ENCODE measurements at places on chromosomes 5 and 9.

- DNase-seq = no peak
Observed at GRCh38 chr5:130975847-130976246, 189.2 kb downstream of the HINT1 start.

DNA sequence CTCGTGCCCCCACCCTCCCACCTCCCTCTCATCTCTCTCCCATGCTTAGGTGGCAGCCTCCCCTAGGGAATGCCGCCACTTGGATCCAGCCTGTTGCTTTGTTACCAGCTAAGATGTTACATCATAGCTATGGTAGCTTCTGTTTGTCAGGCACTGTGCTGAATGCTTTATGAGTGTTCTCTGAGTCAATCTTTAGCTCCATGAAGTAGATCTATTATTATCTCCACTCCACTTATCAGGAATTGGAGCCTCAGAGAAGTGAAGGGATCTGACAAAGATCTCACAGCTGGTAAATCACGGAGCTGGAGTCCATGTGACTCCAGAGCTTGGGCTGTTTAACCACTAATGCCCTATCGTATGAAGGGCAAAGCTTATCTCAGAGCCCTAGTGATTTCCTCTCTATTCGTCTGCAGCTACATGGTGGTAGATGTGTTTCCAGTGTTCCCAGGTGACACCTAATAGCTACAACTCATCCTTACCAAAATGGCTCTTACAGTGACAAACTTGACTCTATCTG is 54.1 kb downstream of the GARNL3 start:
- no peak for DNase-seq

DNA sequence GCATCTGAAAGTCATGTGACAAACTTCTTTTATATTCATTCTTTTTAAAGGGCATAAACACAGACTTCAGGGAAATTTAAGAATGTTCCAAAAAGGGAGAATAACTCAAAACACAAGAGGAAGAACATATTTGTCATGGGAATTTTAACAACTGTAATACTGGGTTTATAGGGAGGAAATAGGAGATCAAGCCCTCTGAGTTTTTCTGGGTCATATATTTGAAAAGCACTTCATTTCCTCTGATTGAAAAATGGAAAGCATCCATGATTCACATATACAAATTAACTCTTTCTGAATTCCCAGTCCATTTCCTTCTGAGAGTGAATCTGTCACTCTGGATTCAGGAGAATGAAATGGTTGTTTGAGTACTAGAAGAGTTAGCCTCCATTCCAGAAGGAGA is 26.8 kb downstream of the LURAP1L start:
- no peak for DNase-seq

- DNase-seq = no peak
Observed at GRCh38 chr5:120544043-120544442, 79.9 kb downstream of the PRR16 start.

- DNase-seq = no peak
Observed at GRCh38 chr5:11182441-11183080, 421.5 kb upstream of the DAP start.

DNA sequence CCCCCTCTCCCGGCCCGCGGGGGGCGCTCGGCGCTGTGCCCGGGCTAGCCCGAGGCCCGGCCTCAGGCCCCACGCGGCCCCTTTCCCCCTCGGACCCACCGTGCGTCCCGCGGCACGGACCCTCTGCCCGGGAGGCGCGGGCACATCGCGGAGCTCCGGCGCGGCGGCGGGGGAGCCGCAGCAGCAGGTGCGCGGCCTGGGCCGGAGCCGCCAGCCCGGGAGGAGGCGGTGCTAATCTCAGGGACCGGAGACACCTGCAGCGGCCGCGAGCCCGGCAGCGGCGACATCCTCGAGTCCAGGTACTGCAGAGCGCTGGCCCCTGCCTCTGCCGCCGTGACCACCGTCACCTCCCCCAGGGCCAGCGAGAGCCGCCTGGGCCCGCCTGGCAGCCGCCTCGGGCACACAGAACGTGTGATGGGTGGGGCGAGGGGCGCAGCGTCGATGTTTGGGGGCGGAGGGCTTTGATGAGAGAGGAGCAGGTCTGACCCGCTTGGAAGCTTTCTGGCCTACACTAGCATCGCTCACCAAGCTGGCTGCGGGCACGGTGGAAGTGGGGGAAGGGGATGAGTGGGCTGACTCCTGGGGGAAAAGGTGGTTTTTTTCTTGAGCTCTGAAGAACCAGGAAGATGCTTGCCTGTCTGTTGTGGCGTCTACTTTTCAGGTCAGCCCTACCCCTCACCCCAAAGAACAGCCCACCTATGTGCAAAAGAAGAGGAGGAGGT is 524 bp downstream of the CYFIP2 start:
- DNase-seq = no peak

DNA sequence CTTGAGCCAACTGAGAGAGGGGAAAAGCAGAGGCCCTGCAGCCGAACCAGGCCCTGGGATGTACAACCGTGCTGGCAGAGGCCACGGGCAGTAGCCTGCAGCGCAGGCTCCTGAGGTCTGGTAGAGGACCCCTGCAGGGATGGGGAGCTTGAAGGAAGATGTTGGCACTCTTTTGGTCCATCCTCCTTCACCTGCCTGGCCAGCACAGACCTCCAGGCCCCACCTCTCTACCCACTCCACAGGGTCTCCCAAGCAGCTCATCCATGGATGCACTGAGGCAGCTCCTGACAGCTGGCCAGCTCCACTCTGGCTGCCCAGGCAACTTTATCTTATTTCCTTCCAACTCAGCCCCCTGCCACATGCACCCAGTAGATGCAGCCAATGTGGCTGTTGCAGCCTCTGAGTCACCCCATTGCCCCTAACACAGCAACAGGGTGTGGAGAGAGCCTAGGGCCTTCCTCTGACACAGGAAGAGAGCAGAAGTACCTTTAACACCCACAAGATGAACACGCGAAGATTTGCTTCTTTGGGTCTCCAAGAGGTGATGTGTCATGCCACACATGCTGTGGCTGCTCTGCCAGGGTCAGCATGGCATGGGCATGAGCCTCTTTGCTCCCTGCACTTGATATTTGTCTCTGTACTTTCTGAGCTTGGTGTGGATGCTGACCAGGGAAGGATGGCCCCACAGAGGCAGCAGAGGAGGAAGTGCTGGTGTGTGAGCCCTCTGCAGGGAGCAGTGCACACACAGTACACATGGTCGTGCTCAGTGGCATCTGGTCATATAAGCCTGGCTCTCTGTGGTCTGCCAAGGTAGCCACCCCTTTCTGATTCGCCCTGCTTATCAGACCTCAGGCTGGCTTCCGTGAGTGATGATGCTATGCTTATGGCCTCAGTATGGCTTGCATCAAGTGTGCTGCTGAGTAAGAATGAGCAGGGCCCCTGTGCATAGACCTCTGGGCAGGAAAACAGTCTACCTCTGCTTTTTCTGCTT is 117.2 kb downstream of the NRG2 start:
- DNase-seq = no peak

DNA sequence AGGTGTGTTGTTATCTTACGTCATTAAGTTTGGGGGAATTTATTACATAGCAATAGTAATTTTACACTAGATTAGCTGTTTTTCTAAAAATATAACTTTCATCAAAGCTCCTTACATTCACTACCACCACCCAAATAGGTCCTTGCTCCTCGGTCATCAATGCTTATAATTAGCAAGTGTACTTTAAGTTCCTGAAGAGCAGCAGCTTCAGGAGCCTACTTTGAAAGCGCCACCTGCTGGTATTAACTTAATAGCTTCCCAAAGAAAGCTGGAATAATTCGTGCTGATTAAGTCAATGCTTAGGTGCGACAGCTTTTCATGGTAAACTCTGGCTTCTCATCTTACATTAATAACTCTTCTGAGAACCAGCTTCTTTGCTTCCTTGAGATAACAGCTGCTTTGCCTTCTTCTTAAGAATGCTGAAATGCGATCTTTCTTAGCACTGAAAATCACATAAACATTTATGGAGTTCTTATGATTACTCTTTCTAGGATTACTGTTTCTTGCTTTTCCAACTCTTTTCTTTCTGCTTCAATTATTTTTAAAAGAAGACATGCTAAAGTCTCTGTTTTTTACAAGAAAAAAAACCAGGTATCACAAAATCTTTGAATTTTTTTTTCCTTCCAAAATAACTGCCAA is 10.0 kb upstream of the C5 start:
- DNase-seq = peak; percentile 32

- no peak for DNase-seq
Observed at GRCh38 chr9:37029776-37030610, 4.1 kb downstream of the PAX5 start.

GRCh38 chr5:101720033-101720432 is 576.1 kb downstream of the SLCO4C1 start:
- DNase-seq = no peak

DNA sequence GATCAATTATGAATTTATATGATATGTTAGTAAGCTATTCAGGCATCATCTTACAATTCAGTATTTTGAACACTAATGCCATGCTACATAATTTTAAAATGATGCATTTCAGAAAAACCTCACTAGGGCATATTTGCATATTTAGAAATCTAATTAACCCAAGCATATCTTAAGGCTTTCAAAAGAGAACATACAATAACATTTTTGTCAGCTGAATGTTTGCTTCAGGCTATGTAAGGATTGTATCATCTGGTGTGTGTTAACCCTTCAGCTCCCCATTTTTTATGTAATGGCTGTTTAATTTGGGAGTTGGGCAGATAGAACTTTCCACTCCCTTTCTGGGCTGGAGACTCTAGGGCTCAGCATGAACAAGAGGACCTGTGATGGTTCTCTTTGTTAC is 299.1 kb upstream of the EFNA5 start:
- no peak for DNase-seq

DNA sequence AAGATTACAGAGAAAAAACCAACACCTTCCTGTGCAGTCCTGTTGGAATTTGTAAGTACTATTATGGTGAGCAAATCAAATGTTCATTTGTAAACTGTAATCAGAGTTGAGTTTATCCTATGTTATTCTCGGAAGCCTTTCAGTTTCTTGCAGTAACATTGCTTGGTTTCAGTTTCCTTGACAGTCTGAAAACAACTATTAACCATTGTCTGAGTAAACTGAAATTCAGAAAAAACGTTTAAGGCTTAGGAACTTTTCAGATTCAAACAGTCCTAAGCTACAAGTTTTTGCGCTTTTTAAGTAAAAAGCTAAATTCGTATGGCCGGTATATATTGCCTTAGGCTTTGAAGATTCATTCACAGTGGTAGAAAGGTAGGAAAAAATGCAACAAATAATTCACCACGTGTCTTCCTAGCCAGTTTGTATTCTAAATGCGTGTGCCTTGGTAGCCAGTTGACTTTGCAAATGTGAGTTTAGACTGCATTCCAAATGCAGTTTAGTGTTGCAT is 2.5 kb downstream of the GPBP1 start:
- DNase-seq = no peak

- no peak for DNase-seq
Observed at GRCh38 chr9:114785866-114786650, 19.8 kb downstream of the TNFSF15 start.

DNA sequence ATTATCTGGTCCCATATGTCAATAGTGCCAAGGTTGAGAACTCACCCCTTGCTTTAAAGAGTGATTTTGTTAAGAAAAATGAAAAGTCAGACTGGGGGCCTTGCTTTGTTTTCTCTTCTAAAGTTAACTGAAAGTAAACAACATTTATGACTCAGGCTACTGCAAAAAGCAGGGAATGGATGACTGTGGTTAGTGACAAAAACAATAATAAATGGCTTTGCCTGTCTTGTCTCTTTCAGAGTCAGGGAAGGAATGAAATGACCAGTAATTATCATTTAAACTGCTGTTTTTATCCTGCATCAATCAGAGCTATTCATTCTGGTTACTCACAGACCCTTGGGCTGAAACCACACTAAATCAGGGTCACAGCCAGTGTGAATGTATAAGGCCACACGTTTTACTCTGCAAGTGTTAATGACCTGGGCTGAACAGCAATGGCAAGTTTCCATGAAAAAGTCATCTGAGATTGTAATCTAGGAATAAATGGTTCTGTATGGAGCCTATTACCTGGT is 112.2 kb downstream of the ZNF608 start:
- no peak for DNase-seq

DNA sequence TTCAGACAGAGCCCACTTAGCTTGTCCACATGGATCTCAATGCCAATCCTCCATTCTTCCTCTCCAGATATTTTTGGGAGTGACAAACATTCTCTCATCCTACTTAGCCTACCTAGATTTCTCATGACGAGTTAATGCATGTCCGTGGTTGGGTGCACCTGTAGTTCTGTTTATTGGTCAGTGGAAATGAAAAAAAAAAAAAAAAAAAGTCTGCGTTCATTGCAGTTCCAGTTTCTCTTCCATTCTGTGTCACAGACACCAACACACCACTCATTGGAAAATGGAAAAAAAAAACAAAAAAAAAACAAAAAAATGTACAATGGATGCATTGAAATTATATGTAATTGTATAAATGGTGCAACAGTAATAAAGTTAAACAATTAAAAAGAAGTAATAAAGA is 59.0 kb downstream of the BASP1 start:
- DNase-seq = no peak

- no peak for DNase-seq
Observed at GRCh38 chr9:5568868-5569267, 58.5 kb downstream of the PDCD1LG2 start.

DNA sequence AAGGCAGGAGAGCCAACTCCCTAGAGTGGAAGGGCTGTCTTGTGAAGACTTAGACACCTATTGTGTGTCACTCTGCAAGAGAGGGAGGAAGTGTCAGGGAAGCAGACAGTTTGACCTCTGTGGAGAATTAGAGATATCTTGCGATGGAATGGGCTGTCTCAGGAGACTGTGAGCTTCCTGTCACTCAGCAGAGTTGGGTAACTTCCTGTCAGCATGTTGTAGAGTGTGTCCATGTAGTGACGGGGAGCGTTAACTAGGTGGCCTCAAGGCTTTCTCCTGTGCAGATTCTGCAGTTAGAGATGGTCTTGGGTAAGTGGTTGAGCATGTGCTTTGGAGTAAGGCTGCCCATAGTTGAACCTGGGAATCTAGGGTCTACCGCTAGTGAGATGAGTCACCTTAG is 136.5 kb downstream of the KIF4B start:
- no peak for DNase-seq

DNA sequence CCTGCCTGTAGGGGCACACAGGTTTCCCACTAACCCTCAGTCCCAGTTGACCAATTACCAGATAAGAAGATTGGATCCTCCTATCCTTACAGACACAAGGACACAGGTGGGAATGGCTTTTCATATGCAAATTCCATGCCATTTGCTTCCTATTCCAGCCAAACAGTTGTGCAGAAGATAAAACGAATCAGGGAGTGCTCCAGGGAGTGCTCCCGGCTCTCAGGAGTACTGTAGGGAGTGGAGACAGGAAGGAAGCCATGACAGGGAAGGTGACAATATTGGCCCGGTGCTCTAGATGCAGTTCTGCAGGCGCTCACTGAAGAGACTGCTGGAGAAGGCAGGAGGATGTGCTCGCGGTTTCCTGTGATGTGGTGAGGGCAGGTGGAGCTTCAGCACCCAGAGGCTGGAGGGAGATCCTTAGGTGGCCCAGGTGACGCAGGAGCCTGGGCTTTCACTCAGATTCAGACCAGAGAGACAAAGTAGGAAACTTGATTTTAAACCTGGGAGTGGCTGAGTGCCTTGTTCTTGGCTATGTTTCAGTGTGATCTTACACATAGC is 260.0 kb downstream of the AUH start:
- DNase-seq = no peak

DNA sequence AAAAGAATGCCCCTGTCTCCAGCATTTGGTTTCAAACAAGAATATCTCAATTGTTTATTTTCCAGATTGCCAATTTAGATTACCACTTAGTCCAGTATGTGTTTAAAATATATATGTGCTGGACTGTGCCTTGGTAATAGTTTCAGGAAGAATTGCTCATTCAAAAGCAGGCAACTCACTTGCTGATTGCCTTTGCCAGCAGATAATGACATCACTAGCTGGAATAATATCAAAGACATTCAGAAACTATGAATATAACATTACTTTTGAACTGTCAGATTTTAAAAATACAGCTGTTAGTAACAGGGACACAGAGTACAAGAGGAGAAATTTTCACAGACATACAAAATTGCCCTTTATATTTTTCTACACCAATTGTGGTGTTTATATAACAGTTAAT is 96.0 kb upstream of the ITGA2 start:
- peak; percentile 45 for DNase-seq
